ENCODE measurements at places on chromosomes 16 and 17.
A peak's percentile ranks its signal among the peaks of the same experiment; 100 is the strongest.

DNA sequence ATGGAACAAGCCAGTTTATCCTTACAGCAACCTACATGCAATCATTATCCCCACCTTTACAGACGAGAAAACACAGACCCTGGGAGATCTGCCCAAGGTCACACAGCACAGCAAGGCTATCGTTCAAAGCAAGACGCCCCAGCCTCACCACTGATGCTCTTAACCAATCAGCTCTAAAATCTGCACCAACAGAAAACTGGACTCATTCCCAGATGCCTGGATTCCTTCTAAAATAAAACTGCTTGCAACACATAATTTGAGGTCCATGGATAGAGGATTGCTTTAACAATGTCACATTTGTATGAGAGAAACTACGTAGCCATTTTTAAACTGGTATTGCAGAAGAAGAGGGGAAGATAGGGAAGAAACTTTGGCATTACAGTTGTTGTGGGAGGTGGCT lies 6.8 kb downstream of the COTL1 start:
- no peak for DNase-seq

DNA sequence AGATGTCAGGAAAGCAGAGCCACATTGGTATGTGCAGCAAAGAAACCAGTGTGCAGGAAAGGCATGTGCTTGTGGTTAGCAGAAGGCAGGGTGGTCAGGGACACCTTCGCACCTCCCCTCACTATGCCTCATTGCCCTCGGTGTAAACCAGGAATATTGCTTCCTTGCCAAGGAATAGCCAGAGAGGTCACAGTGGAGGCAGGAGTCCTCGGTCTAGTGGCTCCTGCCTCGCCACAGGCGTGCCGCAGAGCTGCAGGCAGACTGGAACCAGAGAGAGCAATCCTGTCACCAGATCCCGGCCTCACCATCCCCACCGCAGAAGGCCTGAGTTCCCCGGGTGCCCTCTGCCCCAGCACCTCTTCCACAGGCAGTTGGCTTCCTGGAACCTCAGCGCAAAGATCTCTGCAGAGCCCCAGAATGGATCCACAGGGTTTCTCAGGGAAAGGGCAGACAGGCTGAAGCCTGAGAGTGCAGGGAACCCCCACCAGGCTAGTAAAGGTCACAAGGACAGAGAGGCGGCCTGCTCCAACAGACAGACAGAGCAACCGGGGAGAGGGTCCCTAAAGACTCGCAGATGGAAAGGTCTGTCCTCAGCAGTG lies 21.6 kb downstream of the CCDC182 start:
- DNase-seq: no peak

GRCh38 chr17:61660746-61661485 lies 69.9 kb upstream of the NACA2 start:
- no peak for DNase-seq

DNA sequence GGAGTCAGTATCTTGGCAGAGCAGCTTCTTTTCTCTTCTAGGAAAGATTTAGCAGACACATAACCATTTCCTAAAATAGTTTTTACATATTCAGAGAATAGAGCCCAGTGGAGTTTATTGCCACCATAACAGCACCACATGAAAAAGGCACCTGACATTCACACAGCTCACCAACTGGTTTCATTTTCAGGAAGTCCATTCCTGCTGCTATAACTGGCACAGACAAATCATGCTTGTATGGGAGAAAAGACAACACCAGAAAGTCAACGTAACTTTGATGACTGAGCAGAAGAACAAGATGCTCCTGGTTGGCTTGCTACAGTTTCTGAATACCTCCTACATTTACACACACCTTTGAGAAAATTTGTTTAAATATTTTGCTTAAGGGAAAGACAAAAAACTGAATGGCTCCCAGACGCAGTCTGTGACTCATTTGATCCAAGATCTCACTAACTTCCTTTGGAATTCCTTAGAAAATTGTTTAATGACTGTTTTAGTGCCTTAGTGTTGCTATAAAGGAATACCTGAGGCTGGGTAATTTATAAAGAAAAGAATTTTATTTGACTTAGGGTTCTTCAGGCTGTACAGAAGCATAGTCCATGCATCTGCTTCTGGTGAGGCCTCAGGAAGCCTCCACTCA lies 1380.6 kb downstream of the CDH8 start:
- DNase-seq: no peak

DNA sequence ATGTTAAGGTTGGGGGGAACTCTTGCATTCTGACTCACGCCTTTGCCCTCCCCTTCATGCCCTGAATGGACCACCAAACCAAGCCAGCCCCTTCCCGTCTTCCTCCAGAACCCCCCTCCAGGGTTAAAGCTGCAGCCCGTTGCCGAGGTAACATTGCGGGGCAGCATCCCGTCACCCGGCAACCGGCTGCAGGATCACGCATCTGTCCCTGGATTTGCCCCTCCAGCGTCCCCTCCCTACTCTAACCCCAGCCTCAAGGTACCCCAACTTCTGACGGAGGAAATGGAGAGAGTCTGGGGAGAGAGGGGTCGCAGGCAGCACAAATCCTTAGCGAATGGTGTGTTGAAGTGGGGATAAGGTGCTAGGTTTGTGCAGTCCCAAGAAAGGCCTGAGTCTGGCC lies 563 bp upstream of the NLGN2 start:
- DNase-seq: no peak

DNA sequence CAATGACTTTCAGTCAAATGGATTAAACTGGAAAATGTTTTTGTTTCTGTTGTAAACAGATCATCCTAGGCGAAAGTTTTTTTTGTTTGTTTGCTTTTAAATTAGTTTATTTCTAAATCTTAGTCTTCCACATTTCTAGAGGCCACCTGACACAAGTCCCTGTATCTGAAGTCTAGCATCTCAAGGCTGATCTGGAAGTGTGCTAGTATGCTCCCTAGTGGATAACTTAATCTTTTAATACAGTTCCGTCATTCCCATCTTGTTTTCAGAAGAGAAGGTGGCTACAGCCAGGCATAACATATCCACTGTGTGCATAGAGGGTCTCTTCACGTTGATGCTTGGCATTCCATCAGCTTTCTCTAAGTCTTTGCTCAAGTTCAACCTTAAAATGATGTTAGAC lies 7.6 kb downstream of the IFT20 start:
- DNase-seq: no peak

DNA sequence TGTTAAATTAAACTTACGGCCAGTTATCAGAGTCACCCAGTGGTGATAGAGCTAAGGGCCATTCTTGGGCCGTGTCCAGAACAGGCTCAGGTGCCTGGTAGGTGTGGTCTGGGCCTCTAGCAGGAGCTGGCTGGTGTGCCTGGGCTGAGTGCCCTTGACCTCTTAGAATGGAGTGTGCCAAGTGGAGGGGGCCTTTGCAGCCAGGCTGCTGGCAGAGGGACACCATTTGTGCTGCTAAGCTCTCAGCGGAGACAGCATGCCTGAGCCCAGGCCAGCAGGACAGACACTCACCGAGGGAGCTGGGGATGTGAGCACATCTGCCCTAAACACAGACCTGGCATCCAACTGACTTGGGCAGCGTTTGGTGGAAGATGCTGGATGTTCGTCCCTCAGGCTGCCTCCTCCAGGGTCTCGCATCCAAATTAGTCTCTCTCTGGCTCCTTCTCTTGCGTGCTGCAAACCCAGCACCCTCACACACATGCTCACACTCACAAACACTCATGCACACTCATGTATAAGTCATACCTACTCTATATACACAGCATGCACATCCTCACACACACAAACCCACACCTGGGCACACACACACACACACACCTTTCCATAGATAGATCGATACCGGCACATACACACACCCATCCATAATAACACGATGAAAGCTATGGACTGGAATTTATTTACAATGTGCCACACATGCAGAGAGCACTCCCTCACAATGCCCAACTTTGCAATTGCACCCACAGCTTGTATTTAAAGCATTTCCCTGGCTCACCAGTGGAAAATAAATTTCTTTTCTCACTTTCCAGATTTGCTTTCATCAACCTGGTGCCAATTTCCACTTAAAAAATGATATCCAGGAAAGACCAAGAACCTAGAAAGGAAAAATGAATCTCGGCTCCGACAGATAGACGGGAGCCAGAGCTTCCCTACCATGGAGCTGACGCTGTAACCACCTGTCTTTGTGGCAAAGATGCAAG lies 33.6 kb upstream of the CDH5 start:
- DNase-seq: no peak

DNA sequence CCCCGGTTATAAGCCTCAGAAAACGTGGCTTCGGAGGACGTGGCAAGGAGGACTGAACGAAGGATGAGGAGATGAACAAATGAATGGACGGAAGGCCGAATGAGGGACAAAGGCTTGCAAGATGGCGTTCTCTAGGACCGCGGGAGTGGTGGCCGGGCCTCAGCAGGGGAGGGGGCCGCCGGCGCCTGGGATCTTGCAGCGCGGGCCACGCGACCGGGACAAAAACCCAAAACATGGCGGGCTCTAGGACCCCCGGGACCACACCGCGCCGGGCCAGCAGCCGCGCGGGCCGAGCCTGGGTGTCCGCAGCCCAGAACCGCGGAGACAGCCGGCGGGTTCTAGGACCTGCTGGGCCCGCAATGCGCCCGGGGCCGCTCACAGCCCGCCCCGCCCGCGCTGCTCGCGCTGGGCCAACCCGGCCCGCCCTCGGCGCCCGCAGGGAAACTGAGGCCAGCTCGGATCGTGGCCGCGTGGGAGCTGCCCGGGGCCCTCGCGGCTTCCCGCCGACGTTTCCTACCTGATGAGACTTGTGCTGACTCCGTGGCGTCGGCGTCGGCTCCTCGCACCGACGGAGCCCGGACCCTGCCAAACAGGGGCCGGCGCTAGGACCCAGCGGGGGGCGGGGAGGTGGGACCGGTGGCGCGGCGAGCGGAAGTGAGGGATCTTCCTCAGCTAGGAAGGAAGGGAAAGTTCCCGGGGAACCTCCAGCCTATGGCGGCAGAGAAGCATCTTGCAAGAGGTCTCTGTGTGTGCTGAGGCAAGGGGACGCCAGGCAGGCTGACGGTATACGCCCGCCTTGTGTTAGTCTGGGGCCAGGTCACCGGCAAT lies 684 bp downstream of the ZNF668 start:
- peak; percentile 90 for DNase-seq

DNA sequence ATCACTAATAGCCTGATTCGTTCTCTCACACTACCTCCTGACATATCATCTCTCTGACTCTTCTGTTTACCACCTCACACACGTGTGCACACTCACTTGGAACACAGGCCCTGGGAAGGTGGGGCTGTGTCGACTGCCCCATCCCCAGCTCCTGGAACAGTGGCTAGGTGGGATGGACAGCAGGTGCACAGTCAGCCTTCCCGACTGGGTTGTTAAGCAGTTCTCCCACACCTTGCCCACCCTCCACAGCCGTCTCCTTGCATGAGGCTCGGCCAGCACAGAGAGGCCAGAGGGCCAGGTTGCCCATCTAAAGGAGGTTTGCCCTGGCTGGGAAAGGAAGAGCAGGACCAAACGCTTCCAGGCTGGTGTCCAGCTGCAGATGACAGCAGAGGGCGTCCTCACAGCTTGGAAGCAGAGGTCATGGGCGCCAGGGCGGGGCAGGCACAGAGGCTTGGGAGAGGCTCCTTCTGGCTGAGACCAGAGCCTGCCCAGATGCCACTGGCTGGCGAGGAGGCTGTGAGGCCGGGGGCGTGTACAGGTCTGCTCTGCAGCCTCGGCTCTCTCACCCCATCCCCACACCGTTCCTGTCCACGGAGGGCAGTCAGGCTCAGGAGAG lies 92.8 kb downstream of the AMFR start:
- DNase-seq: peak; percentile 66

DNA sequence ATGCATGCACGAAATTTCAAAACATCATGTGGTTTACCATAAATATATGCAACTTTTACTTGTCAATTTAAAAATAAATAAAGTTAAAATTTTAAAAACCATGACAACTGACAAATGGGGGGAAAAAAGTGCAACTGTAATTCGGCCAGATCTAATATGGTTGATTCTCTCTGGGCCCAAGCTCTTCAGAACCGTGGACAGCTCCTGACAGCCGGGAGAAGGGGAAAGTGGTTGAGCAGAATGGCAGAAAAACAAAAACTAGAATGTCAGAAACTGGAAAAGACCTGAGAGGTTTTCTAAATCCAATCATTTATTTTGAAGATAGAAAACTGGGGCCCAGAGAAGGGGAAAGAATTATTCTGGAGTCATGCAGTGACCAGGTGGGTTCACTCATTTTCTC lies 126.6 kb downstream of the TMEM132E start:
- DNase-seq: peak; percentile 21

DNA sequence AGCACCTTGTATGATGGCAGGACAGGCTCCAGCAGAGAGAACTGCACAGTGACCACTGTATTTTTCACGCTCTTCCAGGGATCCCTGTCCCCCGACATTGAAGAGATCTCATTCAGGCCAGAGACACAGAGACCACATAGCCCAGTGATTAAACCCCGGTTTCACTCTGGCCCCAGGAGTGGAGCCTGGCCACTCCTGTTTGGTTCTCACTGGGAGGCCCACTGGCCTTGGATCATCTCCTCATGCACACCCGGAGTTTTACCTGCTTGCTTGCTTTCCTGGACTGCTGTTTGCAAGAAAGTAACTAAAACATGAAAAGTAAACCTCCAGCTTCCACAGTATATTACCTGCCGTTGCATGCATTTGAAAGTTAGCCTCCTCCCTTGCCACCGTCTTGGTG lies 13.2 kb upstream of the CLEC18C start:
- no peak for DNase-seq

DNA sequence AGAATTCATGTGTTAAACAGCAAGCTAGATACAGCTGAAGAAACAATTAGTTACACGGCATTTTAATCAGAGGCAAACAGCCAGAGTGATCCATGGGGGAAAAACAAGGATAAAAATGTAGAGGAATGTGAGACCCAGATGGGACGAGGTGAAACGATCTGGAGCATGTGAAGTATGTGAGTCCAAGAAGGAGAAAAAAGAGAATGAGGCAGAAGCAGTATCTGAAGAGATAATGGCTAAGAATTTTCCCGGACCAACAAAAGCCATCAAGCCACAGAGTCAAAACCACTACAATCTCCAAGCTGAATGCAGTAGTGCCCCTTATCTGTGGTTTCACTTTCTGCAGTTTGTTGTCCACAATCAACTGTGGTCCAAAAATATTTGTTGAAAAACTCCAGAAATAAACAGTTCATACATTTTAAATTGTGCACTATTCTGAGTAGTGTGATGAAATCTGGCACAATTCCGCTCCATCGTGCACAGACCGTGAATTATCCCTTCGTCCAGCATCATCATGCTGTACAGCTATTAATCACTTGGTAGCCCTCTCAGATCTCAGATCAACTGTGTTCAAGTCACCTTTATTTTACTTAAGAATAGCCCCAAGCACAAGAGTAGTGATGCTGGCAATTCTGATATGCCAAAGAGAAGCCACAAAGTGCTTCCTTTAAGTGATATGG lies 18.8 kb downstream of the MYH10 start:
- DNase-seq: no peak

Data from LoVo (cell line).